Activated naive CD4-positive, alpha-beta T cell treated with Interleukin-2 at 50 U/mL for 16 hours (primary cell): ENCODE measurements at places on chromosomes 6 and 20.

- DNase-seq, result no peak
These were observed 64.8 kb upstream of the TMEM30A start for GRCh38 chr6:75349262-75349984.

GRCh38 chr6:21836772-21837425, 243.3 kb downstream of the SOX4 start:
- DNase-seq, result no peak

- no peak for DNase-seq
These were observed 79.5 kb downstream of the ZMYND8 start for GRCh38 chr20:47276851-47277534.

DNA sequence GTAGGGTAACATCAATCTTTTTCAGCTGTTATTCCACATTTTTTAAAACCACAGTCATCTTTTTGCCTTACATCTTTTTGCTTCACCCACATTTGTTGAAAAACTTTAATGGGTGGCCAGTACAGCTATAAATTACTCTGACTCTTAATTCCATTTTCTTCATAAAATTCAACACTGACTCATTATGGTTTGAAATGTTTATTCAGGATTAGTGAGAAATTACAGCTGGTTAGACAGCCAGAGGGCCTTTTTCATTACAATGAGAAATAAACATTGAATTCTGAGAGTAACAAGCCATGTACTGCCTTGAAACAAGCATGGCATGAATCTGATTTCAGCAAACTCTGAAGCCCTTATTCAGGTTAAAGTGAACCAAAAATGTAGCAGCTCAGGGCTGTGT, 19.5 kb downstream of the NDUFAF4 start:
- no peak for DNase-seq

DNA sequence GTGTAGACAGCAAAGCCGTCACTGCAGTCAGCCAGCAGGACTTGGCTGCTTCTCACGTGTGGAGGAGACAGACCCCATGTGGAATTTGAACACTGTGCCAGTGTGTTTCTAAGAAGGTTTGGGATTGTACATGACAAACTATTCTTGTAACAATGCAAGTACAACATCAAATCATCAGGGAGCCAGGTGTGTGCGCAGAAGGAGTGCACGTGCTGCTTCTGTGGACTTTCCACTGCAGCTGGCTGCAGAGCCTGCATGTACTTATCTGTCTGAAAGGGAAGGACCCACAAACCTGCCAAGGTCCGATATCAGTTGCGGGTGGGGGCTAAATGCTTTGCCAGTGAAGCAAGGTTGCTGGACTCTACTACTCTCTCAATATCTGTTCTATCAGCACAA, 211.6 kb downstream of the WDR27 start:
- DNase-seq, result no peak
